ENCODE measurements at places on chromosomes 4 and X. TPM values are rescaled to one million over a fixed set of nuclear protein-coding genes. Genes with fewer than 3 reads are reported as not detected.

DNA sequence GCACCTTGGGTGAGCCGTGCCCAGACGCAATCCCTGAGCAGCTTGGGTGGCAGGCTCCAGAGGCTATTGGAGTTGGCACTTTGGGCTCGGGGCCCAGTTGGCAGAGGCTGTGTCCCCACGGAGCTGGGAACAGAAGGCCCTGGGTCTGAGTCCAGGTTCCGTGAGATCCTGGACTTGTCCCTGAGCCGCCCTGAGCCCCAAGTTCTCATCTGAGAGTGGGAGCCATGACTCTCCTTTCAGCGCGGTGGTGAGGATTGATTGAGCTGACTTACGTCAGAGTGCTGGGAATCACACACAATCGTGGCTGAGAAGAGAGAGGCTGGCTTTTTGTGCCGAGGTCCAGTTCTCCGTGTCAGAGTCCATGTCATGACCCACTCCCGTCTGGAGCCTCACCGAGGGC lies 98.0 kb downstream of the PSAPL1 start:
- no peak for DNase-seq

- no peak for DNase-seq
Measured at GRCh38 chr4:148454835-148455234, 12.6 kb upstream of the NR3C2 start.

DNA sequence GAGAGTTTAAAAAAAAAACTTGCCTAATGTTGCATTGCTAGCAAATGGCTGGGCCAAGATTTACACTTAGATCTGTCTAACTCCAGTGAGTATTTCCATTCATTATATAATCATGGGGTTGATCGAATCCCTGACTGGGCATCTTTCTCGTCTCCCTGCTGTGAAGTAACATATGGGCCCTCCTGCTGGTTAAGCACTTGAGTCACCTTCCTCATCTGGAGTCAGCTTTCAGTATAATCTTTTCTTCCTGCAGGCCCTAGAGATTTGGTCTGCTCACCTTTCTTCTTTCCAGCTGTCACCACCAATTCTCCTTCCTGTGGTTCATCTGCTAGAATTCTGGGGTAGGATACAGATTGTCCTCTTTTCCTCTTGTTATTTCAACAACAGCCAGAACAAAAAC lies 41.6 kb downstream of the TIGD2 start:
- no peak for DNase-seq

DNA sequence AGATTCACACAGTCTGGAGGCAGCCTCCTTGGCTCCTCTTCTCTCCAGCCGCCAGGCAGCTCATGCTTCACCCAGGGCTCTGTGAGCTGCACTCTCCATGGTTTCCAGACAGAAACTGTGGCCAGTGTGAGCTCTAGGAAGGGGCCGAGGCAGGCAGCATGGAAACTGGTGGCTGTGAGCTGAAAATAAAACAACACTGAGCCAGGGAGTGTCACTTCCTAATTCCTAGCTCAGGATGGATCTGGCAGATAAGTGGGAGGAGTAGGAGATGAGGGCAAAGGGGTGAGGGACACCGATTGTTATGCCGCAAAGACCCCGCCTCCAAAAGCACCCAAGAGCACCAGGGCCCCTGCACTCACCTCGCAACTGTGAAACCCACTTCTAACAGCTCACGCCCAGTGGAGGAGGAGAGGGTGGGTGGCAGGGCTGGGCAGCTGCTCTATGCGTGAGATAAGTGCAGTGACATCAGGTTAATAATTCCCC lies 69.8 kb downstream of the FHDC1 start:
- no peak for DNase-seq

DNA sequence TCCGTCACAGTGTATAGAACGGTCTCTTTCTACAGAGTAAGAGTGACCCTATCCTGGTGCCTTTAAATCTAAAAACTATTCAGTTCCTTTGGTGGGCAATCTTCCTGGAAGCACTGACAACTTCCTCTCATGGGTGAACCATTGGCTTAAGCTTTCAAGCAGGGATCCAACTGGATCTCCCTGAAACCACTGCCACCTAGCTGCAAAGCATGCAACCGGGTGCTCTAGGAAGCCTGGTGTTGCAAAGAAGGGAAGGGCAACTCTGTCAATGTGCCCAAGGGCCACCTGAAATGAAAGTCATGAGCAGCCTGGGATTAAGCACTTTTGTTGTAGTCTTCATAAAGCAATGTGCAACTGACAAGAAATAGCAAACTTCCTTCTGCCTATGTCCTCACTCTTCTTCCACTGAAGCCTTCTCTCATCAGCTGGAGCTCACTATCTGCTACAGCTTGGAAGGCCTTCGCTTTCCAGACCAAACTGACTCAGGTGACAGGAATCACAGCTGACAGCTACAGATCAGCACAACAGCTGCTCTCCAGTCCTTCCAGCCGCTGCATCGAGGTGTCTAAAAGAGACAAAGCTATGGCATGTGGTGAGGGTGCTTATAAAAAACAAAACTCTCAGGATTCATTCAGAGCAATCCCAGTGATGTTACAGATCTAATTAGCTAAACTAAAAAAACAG lies 46.1 kb downstream of the SETD7 start:
- no peak for DNase-seq

GRCh38 chr4:57119054-57119651 lies 9.0 kb upstream of the IGFBP7 start:
- no peak for DNase-seq

DNA sequence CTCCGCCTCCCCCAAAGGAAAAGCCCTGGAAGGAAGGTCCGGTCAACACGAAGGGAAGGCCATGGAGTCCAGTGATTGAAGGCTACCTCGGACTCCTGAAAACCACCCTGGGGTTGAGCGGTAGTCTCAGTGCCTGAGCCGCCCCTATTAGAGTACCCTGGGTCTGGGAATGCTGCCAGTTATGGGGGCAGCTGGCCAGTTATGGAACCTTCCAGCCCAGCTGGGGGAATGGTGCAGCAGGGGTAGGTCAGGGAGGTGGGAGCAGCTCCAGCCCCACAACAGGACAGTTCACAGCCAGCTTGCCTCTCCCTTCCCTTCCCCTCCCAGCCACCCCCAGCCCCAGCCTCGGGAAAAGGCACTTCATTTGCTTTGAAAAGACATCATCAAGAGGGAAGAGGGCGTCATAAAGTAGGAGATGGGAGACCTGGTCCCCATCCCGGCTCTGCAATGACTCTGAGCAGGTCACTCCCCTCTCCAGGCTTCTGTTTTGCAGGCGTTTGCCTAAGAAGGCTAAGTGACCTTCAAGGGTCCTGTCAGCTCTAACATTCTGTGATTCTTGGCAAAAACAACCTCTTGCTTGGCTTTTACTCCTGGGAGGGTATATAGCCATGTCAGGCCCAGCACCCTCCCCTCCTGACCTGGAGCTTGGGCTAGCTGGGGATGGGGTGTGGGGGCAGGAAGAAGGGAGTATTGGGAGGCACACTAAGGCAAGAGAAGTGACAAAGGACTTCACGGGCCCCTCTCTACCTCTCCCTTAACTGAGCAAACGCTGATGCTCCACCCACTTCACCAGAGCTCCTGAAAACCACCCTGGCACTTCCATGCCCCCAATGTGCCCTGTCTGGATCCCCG lies 8.0 kb downstream of the APLN start:
- DNase-seq, result no peak

- no peak for DNase-seq
Measured at GRCh38 chr4:42235304-42236021, 83.0 kb upstream of the BEND4 start.

DNA sequence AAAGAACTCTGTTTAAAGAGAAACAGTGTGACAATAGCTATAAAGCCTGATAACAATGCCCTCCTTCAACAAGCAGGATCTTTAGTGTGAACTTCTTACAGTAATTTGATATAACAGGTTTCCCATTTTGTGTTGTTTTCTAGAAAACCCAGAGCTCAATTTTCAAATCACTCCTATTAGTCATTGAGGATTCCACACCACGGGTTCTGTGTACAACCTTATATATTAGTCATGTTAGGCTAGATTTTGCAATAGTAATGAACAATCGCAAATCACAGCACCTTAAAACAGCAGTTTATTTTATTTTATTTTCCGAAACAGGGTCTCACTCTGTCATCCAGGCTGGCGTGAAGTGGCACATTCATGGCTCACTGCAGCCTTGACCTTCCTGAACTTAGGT lies 1020.9 kb upstream of the INTU start:
- DNase-seq, result peak; percentile 7

GRCh38 chrX:72297953-72298730 lies 7.6 kb downstream of the CITED1 start:
- DNase-seq, result no peak

GRCh38 chr4:40193016-40193571 lies 3.7 kb upstream of the RHOH start:
- DNase-seq, result no peak

Gene ASB11
- total RNA-seq, result not detected

Gene FAM47E
- 3.1 TPM for total RNA-seq

Gene ARSD
- total RNA-seq, result 25.8 TPM

Gene BEND2
- not detected for total RNA-seq

Gene WDR17
- 3.7 TPM for total RNA-seq

Measured in kidney epithelial cell (primary cell).